HS-27A (cell line): ENCODE measurements at places on chromosomes 11 and 22.

- no peak for DNase-seq
These were observed 72.7 kb downstream of the FEZ1 start for GRCh38 chr11:125423247-125423849.

- no peak for DNase-seq
These were observed 14.4 kb downstream of the OAF start for GRCh38 chr11:120224972-120225909.

DNA sequence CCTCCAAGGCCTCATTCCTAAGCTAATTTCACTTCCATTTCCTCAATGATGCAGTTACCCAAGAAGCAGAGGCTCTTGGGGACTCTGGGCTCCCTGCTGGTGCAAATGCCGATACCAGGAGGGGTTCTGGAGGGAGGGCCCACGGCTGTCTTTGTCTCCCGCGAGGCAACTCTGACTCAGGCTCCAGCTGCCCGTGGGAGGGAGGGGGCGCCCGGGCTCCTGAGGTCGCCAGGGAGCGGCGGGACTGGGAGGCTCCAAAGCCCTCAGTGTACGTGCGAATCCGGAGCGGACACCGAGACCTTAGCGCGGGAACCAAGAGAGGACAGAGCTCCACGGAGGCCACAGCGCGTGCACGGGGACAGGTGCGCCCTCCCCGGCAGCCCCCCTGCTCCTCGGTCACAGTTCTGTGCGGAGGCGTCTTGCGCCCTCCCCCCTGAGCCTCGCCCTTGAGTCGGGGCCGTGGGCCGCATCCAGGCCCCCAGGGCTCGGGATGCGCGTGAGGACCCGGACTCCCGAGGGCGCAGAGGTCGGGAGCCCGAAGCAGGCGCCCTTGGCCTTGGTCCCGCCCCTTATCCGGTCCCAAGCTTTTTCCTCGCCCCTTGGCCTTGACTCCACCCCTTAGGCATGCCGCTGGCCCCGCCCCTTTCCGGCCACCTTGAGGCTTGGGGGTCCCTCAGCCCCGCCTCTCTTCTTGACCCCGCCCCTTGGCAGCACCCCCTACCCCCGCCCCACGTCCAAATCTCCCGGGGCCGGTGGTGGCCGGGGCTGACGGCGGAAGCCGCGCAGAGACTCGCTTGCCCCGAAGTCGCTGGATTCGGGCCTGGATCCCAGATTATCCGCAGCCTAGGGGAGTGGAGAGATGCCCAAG, 4.7 kb upstream of the SHISA8 start:
- DNase-seq: no peak

DNA sequence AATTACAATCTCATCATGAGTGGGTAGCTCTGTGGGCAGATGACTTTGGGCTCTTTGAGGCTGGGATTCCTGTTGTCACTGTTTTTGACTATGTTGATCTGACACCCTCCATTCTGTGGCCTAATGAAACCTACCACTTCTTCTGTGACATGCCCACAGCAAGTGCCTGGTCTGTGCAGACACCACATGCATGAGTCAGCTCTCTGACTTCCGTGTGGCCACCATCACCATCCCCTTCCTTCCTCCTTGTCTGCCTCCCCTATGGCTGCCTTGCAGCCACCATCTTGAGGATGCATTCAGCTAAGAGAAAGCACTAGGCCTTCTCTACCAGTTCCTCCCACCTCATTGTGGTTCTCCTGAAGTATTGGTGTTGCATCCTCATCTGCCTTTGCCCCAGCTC, 15.3 kb upstream of the OR10V1 start:
- DNase-seq: no peak

DNA sequence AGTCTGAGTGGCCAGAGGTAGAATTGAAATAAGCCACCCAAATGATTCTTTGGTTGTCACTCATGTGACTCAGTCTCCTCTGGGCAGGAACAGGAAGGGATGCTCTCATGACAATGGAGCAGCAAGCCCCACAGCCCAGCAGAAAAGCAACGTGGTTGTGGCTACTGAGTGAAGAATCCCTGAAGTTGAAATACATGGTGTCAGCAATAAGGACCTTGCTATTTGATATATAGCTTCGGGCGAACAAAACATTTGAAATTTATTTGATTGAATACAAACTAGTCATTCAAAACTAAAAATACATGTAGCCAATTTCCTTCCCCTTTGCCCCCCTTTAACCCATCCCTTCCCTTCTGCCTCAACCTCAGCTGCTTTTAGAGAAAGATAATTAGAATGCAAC, 14.5 kb upstream of the DTX4 start:
- no peak for DNase-seq

DNA sequence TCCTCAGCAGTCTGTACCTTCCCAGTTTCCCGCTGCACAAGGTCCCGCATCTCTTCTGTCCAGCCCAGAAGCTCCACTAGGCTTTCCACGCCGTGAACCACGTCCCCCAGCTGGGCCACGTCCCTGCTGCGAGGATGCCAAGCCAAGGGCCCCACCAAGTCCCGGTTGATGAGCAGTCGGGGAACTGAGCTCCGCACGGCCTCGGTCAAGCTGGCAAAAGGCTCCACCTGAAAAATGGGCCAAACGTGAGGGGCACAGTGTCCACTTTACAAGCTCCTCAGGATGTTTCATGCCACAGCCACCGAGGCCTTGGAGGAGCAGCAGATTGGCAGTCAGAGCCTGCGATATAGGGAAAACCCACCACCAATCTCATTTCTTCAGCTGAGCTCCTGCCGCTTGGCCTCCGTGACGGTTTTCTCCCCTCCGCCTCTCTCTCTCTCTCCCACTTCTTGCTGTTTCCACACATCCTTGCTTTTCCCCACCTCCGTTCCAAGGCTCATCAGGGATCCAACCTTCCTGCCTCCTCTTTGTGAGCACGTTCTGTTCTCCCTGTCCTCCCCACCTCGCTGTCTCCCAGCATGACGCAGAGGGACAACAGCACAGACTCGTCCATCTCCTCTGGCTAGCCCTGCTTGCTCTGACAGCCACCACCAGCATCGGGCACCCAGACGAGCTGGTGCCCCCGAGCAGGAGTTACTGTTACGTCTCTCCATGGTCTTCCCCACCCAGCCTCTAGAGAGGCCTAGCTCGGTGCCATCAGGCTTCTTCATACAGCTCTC, 11.5 kb downstream of the RIC8A start:
- no peak for DNase-seq

GRCh38 chr11:16933756-16934603, 80.2 kb downstream of the PLEKHA7 start:
- DNase-seq: no peak

- DNase-seq: no peak
These were observed 23.4 kb upstream of the MPPED1 start for GRCh38 chr22:43388420-43388851.

GRCh38 chr11:119892311-119892808, 163.4 kb upstream of the NECTIN1 start:
- DNase-seq: no peak

DNA sequence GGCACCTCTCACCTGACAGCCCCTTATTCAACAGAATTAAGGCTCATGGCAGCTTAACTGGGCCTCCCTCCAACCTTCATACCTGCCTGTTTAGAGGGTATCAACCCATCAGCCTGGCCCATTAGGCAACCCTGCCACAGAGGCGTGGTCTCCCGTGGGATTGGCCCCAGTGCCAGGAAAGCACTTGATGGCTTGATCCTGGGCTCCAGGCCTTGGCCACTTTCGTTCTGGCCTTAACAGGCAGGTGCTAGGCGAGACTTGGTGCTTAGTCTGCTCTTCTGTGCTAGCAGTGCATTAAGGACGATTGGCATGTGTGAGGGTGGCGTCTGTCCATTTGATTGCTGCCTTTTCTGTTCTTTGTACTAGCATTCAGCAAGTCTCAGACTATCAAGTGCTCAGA, 75.2 kb downstream of the CABIN1 start:
- DNase-seq: no peak

- DNase-seq: no peak
These were observed 18.4 kb upstream of the SMPD1 start for GRCh38 chr11:6371825-6372224.

DNA sequence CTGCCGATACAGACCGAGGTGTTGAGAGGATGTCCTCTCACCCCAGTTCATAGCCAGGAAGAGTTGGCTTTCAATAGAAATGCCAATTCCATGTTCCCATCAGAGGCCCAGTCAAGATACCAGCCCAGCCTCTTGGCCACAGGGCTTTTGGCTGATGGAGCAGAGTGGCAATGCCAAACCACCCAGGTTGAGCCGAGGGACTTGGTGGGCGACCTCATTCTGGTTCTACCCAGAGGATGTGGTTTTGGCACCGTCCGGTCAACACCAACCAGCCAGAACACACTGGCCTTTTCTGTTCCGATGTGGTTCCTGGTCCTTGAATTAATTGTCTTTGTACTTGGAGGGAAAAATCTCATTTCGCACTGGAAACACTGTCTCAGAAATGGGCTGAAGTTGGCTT, 60.5 kb downstream of the COMMD9 start:
- DNase-seq: no peak

DNA sequence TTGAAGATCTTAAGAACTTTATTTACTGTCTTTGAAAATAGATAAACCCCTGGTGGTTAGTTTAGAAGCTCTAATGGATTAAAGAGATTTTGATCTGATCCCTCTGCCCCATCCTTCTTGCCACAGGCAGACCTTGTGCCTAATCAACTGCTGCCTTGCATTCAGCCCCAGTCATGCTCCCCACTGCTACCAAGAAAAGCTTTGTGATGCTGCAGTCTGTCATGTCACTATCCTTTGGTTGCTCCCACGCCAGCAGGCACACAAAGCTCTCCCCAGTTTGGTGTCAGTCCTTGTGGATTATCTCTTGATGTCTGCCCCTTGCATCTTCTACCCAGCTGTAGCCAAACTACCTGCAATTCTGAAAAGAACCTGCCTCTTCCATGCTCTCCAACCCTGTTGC, 112.2 kb downstream of the MTNR1B start:
- DNase-seq: no peak

- no peak for DNase-seq
These were observed 1.6 kb downstream of the LGALS12 start for GRCh38 chr11:63507511-63507910.

- no peak for DNase-seq
These were observed 67.2 kb upstream of the OLFML1 start for GRCh38 chr11:7418061-7418460.

- no peak for DNase-seq
These were observed 1181.0 kb upstream of the TENM4 start for GRCh38 chr11:80621871-80622270.

DNA sequence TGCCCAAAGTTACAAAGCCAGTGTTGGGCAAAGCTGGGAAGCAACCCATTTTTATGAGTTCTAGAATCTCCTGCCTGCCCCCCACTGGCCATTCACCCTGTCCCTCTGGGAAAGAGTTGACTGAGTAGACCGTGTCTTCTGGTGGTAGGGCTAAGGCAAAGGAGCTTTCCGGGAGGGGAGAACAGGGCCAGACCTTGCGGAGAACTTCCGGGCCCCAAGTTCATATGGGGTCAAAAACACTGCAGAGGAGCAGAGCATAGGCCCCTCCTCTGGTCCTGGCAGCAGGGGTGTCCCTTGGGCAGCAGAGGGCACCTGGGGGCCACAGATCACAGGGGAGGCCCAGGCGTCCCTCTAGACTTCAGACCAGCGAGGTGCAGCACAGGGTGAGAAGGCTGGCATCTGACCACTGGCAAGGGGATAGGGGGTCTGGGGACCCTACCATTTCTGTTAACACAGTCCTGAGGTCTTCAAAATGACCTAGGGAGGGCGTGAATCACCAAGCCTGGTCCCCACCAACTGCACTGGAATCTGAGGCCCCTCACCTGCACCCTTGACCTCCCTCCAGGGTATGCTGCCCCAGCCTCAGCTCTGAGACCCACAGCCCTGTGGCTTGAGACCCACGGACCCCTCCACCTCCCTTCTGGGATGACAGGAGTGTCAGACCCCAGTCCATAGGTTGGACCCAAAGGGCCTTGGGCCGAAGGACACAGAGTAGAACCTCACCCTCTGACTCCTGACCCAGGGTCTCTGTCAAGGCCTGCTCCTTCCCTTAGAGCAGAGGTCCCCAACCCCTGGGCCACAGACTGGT, 1.3 kb upstream of the ARAP1 start:
- no peak for DNase-seq

DNA sequence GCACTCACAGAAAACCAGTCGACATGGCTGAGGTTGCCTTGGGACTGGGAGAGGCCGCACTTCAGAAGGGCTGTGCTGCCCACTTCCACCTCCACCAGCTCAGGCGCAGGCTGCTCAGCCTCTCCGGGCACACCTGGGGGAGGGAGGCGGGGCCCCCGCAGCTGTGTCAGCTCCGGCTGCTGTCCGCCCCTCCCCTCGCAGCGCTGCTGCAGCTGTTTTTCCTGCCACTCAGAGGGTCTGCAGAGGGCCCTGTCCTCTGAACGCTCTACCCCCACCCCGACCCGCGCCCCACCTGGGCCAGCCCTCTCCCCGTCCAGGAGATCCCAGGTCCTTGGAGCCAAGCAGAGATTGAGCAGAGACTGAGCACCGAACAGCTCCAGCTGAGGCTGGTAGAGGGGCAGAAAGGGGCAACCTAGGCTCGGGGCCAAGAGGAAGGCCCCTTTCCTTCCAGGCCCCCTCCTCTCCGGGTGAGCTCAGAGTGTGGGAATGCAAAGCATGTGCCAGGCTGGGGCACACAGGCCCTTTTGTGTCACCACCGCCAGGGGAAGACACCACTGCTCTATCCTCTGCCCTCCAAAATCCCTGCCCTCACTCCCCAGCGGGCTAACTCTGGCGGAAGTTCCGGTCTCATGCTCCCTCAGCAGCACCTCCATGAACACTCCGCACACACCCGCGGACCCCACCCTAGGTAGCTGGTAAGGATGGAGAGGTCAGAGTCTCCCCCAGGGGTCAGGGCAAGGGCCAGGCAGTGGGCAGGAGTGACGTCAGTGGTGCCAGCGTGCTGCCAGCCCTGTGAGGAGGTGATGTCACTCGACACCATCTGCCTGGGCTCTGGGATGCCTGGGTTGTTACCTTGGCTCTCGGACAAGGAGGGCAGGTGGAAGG, 1.6 kb downstream of the MCAM start:
- no peak for DNase-seq

DNA sequence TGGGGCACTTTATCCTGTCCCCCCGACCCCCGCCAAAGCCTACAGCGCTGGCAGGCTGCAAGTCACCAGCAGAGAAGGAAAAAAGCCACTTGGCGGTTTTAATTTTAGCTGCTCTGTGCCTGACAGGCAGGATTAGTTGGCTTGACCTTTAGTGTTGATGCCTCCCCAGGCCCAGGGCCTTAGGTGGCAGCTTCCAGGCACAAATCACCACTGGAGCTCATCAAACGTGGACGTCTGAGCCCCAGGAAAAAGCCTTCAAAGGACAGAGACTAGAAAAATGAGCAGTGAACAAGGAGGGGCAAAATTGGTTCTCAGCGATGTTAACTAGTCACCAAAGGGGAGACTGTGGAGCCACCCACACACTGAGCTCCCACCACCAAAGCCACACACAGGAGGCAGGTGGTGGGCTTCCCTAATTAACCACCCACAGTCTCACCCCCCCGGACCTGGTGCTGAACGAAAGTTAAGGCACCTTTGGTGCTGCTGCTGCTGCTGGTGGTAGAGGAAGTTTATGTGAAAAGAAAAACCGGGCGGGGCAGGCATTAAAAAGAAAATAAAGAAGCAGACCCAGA, 4.4 kb upstream of the PYGM start:
- no peak for DNase-seq

GRCh38 chr22:27692243-27692642, 109.3 kb downstream of the MN1 start:
- no peak for DNase-seq

GRCh38 chr22:32080904-32081303, 37.8 kb downstream of the SLC5A1 start:
- DNase-seq: peak; percentile 9

GRCh38 chr11:66336234-66337102, at the start of gene RIN1:
TSS of gene RIN1 (minus strand) at chr11:66336434. CDS start at chr11:66336402, 32 bp downstream.
- DNase-seq: peak; percentile 98

- DNase-seq: no peak
These were observed 15.5 kb downstream of the KIAA0930 start for GRCh38 chr22:45224988-45225731.
